ENCODE measurements at places on chromosomes 5 and 9.

- DNase-seq, result no peak
Observed at GRCh38 chr9:78371981-78372380, 75.1 kb downstream of the PSAT1 start.

DNA sequence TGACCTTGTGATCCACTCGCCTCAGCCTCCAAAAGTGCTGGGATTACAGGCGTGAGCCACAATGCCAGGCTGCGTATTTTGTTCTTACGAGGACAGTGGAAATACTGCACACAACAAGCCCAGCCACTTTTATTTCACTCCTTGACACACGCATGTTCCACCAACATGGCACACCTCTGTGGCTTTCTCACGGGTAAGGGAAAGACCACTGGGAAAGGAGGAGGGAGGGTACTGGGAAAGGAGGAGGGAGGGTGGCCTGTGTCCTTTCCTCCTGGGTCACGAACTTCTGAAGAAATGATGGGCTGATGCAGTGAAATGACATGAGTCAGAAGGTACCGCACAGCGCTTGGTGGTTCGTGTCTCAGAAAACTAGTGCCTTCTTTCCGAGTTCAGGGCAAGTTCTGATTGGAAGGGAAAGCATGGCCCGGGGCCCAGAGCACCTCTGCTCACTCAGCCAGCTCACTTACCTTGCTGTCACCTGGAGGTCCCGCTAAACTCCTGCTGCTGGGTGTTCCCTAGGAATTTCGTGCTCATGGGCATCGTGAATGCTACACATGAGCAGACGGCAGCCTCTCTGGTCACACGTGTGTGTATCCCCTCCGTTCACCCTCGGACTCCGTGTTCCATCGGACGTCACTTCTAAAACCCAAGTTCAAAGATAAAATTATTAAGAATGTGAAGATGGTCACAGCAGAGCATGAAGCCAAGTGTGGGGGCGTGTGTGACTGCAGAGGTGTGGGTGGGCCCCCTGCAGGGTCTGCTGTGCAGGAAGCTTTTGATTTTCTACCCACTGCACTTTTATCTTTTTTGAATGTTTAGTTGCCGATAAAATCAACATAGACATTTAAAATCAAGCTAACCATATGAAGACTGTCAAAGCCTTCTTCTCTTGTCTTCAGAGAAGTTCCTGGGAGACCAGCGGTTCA lies 42.9 kb downstream of the LAMC3 start:
- DNase-seq, result no peak

DNA sequence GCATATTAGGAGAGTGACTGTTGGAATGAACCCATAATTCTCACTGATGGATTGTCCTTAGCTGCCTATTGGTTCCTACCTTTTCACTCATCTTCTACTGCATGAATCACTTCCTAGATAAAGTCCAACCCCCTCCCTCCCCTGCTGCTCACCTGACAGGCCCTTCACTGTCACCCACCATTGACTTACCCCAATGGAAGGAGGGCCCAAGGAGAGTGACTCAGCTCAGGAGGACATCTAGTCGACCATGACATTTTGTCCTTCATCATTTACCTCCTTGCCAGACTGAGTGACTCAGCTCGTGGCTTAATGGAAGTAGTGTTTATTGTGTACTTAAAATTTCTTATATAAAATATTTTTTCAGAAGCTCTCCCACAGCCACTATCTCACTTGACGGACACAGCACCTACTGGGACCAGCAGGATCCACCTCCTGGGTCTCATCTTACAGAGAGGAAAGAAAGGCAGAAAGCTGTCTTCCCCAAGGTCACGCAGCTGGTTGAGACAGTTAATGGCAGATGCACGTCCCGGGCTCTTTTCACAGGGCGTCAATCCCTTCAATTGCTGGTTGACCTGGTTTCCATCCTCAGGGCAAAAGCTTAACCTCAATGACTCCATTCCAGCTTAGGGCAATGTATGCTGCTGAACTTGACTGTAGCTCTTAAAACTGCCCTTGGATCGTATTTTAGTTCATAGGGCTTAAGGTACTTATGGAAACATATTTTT lies 142.3 kb downstream of the MARCHF11 start:
- DNase-seq, result no peak

- no peak for DNase-seq
Observed at GRCh38 chr9:134205672-134206310, 41.4 kb upstream of the RNU6ATAC start.

GRCh38 chr5:173882632-173883031 lies 5.5 kb upstream of the CPEB4 start:
- no peak for DNase-seq

- DNase-seq, result no peak
Observed at GRCh38 chr5:171288066-171288465, 21.0 kb upstream of the TLX3 start.

DNA sequence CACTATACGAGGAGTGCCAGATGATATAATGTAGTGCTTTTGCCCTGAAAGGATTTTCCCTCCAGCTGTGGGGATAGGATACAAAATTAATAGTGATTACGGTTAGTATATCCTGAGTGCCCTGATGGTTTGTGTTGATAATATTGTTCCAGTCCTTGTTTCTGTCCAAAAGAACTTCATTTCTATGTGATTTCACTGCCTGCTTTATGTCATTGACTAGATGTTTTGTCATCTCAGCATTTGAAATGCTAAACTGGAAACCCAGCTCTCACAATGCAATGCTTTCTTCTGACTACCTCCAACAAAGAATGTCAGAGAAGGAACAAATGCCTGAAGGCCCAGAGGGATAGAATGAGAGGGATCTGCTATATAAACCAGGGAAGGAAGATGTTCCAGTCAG lies 177.8 kb downstream of the NIPBL start:
- no peak for DNase-seq

GRCh38 chr5:129098488-129099183 lies 4.1 kb downstream of the ISOC1 start:
- no peak for DNase-seq

GRCh38 chr5:157590478-157590877 lies 14.9 kb upstream of the ADAM19 start:
- no peak for DNase-seq

DNA sequence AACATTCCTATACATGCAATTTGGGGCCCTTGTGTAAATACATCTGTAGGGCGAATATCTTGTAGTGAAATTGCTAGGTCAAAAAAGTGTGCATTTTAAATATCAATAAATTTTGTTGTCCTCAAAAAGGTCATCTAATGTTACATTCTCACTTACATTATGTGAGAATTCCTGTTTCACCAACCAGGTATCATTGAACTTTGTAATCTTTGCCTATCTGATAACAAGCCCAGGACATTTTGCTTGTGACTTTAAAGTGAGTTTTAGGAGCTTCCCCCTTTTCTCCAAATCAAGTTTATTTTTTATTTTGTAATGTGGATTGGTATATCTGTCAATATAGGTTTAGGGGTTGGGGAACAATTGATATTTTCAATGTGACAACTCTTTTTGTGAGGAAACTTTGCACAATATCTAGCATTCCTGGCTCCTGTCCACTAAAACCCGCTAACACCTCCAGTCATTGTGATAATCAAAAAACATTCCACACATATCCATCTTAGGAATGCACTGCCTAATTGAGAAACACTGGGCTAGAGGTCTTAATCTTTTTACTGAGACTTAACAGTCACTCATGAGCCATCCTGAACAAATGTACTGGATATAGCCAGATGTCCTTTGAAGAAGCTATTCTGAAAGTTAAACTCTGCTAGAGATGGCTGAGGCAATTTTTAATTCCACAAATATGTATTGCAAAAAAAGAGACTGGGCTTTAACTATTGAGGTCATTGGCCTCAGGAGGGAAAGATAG lies 72.5 kb upstream of the SLC1A1 start:
- no peak for DNase-seq

DNA sequence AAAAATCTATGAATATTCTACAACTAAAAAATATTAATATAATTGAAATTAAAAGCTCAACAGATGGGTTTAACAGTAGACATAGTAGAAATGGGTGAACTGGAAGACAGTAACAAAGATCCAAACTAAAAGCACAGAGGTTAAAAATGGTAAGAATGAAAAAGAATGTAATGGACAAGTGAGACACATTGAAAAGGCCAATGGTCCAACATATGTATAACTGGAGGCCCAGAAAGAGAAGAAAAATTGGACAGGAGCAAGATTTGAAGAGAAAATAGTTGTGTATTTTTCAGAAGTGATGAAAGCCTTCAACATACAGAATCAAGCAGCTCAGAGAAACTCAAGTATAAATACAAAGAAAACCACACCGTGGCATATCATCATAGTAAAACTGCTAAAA lies 58.6 kb downstream of the PCDHGC5 start:
- no peak for DNase-seq

Measured in CD4-positive, alpha-beta T cell treated with Interleukin-1 beta for 1 hour (primary cell).